ENCODE measurements at places on chromosomes 6 and 20. TPM values are rescaled to one million over a fixed set of nuclear protein-coding genes. Genes with fewer than 3 reads are reported as not detected.

DNA sequence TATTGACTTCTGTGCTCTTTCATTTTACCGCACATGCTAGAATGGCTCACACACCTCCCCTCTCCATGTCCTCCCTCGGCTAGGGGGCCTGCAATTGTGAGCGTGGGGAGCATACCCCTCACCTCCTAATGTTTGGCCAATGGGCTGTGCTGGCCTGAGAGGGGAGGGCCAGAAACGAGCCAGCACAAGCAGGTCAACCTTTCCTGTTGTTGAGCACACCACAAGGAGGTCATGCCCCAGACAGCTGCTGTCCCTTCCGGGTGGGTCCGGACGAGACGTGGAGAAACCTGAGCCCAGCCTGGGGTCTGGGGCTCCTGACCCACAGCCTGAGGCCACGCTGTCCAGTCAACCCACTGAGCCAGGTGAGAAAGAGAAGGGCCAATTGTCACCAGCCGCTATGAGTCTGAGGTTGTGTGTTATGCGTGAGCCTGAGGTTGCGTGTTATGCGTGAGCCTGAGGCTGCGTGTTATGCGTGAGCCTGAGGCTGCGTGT lies 77.4 kb downstream of the TTLL2 start:
- H3K27me3 ChIP-seq = no peaks in the 10 kb centered on the region
- H3K36me3 ChIP-seq = no peaks in the 10 kb centered on the region
- DNase-seq = no peak
- H3K27ac ChIP-seq = no peak overlapping the region
- no peaks in the 10 kb centered on the region for H3K4me1 ChIP-seq

DNA sequence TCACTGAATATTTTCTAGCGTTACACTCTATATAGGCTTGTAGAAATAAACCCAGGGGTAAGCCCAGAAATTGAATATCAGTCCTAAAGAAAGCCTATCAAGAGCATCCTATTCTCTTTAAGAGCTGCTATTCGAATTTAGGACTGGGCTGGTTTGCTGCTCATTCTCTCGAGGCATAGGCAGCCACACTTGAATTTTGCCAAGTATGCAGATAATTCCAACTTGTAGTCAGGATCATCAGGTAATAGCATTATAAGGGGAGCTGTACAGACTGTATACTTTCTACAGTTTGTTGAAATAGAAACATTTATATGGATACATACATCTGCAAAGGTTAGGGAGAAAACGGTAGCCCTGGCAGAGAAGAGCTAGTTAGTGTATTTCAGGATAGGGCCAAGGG lies 2.1 kb upstream of the ZBTB2 start:
- H3K27ac ChIP-seq = peak overlapping the region; percentile 95
- H3K27me3 ChIP-seq = no peaks in the 10 kb centered on the region
- no peak overlapping the region for H3K4me3 ChIP-seq
- peaks cover 40% of the 10 kb centered on the region for H3K4me1 ChIP-seq
- no peaks in the 10 kb centered on the region for H3K36me3 ChIP-seq
- no peak for DNase-seq

DNA sequence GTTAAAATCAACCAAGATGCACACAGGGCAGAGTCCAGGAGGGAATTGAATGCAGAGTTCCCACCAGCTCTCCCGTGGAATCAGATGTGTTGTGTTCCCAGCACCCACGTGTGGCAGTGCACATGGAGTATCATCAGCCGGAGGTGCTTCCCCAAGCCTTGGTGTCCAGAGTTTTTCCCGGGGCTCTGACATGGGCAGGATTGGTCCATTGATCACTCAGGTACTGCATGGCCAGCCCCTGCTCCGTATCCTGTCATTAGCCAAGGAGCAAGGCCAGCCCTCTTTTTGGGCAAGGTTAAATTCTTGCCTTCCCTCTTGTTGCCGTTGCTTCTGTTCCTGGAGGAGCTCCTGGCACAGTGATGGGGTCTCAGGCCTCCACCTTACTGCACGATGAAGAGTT lies 28.6 kb upstream of the SLC22A1 start:
- H3K4me1 ChIP-seq = no peaks in the 10 kb centered on the region
- DNase-seq = no peak
- no peaks in the 10 kb centered on the region for H3K27me3 ChIP-seq
- no peak overlapping the region for H3K4me3 ChIP-seq
- no peak overlapping the region for H3K27ac ChIP-seq
- H3K36me3 ChIP-seq = peaks cover 90% of the 10 kb centered on the region

GRCh38 chr6:119261944-119262284 lies 87.6 kb downstream of the MAN1A1 start:
- H3K27ac ChIP-seq = no peak overlapping the region
- no peaks in the 10 kb centered on the region for H3K4me1 ChIP-seq
- H3K27me3 ChIP-seq = no peaks in the 10 kb centered on the region
- DNase-seq = no peak
- H3K4me3 ChIP-seq = no peak overlapping the region

DNA sequence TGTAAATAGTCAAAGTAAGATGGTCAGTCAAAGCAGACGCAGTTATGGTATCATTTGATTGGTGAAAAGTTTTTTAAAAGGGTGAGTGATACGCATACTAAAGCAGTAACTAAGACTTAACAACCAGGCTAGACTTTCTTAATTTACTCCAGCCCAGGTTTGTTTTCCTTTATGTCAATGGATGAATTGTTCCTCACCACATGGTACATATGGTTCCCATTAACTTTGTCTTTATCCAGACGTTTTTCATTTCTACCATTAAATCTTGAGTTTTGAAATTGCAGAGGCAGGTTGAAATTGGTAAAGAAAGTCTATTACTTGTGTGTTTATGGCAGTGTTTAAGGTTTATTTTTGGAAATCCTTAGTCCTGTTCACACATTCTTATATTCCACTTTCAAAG lies 98.5 kb upstream of the SCGN start:
- no peak for DNase-seq
- H3K27me3 ChIP-seq = no peaks in the 10 kb centered on the region
- H3K4me1 ChIP-seq = no peaks in the 10 kb centered on the region
- no peaks in the 10 kb centered on the region for H3K36me3 ChIP-seq
- no peak overlapping the region for H3K27ac ChIP-seq
- no peak overlapping the region for H3K4me3 ChIP-seq

DNA sequence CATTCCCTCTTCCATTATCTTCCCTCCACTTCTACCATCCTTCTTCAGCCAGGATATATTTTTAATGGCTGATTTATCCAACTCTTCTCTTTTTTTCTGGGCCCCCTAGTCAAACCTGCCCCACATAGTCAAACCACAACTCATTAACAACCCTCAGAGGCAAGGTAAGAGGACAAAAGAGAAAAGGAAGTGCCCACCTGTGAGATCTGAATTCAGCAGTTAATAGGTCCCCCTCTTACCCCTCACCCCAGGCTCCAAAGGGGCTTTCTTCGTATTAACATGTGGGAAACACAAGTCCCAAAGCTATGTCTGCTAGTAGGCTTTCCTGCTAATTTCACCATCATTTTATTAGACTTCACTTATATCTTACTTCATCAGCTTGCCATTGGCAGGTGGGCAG lies 44.1 kb upstream of the TSPYL1 start:
- H3K4me3 ChIP-seq = no peak overlapping the region
- no peak for DNase-seq
- H3K4me1 ChIP-seq = no peaks in the 10 kb centered on the region
- no peaks in the 10 kb centered on the region for H3K36me3 ChIP-seq
- H3K27ac ChIP-seq = no peak overlapping the region

- H3K27ac ChIP-seq = no peak overlapping the region
- no peak overlapping the region for H3K4me3 ChIP-seq
- no peaks in the 10 kb centered on the region for H3K4me1 ChIP-seq
- H3K36me3 ChIP-seq = no peaks in the 10 kb centered on the region
- DNase-seq = no peak
- peaks cover 16% of the 10 kb centered on the region for H3K27me3 ChIP-seq
Measured at GRCh38 chr6:99629293-99629692, 22.7 kb downstream of the PRDM13 start.

DNA sequence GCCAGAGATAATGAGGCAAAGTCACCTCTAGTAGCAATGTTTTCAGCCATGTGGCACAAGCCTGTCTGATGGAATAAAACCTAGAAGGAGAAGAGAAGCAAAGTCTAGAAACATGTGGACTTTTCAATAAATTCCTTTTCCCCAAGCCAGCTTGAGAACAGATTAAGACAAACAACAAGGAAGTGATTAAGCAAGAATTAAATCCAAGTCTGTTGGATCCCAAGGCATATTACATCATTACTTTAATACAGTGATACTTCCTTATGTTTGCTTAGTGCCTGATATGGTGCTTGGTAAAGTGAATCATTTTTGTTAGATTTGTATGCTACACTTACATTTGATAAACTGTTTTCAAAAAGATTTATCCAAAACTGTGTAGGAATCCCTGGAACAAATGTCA lies 260.3 kb upstream of the FAM83B start:
- H3K27me3 ChIP-seq = no peaks in the 10 kb centered on the region
- no peak for DNase-seq
- no peaks in the 10 kb centered on the region for H3K4me1 ChIP-seq
- no peak overlapping the region for H3K27ac ChIP-seq
- no peak overlapping the region for H3K4me3 ChIP-seq
- H3K36me3 ChIP-seq = no peaks in the 10 kb centered on the region

GRCh38 chr6:32045811-32046449 lies 7.7 kb downstream of the CYP21A2 start:
- H3K36me3 ChIP-seq = no peaks in the 10 kb centered on the region
- peaks cover 3% of the 10 kb centered on the region for H3K4me1 ChIP-seq
- no peak overlapping the region for H3K4me3 ChIP-seq
- no peak overlapping the region for H3K27ac ChIP-seq

- H3K4me1 ChIP-seq = no peaks in the 10 kb centered on the region
- no peaks in the 10 kb centered on the region for H3K27me3 ChIP-seq
- no peak for DNase-seq
Measured at GRCh38 chr6:71364889-71365542, 76.4 kb downstream of the OGFRL1 start.

DNA sequence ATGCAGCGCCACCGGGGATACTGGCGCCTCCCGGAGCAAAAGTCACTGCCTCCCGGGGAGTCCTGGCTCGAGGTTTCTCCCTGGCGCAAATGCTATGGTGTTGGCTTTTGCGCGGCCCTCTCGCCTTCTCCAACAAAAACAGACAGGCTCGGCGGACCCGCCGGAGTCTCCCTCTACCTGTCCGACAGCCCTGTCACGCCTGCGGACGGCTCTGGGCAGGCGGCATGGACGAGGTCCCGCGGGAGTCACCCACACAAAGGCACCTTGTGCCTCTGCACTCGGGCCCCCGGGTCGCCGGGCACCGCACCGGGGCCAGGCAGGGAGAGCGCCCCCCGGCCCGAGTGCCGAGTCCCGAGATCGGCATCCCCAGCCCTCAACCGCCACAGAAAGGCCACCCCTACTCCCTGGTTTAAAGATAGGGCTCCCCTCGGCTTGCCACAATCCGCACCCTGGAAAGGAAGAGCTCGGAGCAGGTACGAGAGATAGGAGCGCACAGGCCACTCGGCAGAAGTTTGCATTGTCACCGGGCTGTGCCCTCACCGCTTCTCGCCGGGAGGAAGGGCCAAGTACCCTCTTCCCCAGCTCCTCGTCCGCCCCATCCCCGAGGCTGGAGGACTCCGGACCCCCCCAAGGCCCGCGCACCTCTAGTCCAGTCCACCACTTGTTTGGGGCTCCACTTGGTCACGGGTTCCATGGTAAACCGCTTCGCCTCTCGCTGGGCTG lies 903 bp downstream of the CNKSR3 start:
- H3K4me1 ChIP-seq = peaks cover 17% of the 10 kb centered on the region
- no peak for DNase-seq
- H3K27ac ChIP-seq = no peak overlapping the region
- H3K4me3 ChIP-seq = peak overlapping the region; percentile 22

- H3K4me1 ChIP-seq = no peaks in the 10 kb centered on the region
- no peak overlapping the region for H3K4me3 ChIP-seq
- no peak overlapping the region for H3K27ac ChIP-seq
- no peaks in the 10 kb centered on the region for H3K36me3 ChIP-seq
- no peak for DNase-seq
Measured at GRCh38 chr20:17438436-17439039, 92.6 kb downstream of the BFSP1 start.

DNA sequence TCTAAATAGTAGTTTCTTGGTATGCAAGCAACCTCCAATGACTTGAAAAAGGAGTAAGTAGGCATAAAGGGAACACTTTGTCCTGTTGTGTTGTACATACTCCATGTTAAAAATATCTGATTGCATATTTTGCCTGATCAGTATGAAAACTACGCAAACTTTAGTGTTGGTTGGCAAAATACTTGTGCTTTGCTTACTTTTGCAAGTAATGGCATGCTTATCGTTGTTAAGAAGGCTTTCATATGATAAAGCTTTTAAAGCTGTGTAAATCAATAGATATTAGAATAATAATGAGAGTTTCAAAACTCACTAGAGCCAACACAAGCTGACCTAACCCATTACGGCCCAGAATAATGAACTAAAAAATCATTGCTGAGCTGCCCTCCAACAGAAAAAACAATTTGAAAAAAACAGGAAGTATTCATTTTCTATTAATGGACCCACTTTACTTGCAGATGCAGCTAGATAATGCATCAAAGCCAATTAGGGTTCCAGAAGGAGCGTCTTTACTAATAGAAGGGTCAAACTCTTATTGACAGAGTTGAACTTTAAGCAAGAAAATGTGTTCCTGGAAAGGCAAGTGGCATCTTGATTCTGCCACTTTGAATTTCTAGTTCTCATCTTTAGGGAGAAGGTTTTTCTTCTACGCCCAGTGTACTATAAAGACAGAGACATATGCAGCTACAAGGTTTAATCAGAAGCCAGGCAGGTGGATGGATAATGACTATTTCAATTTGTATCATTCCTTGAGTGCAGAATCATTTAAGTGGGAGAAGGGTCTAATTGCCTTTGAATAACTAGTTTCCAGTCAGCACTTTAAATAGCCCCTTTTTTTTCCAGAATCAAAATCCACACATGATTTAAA lies 82.2 kb downstream of the SNAP25 start:
- DNase-seq = no peak
- H3K27ac ChIP-seq = no peak overlapping the region
- no peaks in the 10 kb centered on the region for H3K36me3 ChIP-seq
- peaks cover 4% of the 10 kb centered on the region for H3K4me1 ChIP-seq
- H3K4me3 ChIP-seq = no peak overlapping the region
- H3K27me3 ChIP-seq = no peaks in the 10 kb centered on the region

- no peaks in the 10 kb centered on the region for H3K4me1 ChIP-seq
- no peaks in the 10 kb centered on the region for H3K27me3 ChIP-seq
- H3K27ac ChIP-seq = no peak overlapping the region
- no peak for DNase-seq
- H3K36me3 ChIP-seq = no peaks in the 10 kb centered on the region
Measured at GRCh38 chr20:3705491-3705969, 6.9 kb downstream of the SIGLEC1 start.

DNA sequence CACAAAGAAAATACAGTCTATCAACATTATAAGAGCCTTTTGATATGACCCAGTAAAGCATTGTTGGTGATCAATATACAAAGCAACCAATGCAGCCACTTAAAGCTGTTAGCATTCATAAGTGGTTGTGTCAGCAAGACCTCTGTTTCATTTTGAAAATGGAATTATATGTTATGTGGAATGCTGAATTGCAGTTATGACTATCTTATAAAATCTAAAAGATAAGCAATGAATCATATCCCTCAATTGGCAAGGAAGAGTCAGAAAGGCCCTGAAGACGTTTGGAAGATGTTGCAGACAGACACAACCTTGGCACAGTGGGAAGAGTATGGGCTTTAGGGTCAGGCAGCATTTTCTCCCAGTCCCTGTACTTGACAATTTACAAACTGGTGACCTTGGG lies 93.8 kb upstream of the RNF217 start:
- H3K36me3 ChIP-seq = no peaks in the 10 kb centered on the region
- no peak overlapping the region for H3K4me3 ChIP-seq
- DNase-seq = no peak
- no peaks in the 10 kb centered on the region for H3K27me3 ChIP-seq

The TGIF2 gene
- total RNA-seq = 25.9 TPM

The SAMD10 gene
- total RNA-seq = 15.2 TPM

The MMP24 gene
- 0.18 TPM for total RNA-seq

The ROS1 gene
- total RNA-seq = not detected

The WFDC2 gene
- total RNA-seq = not detected

The VNN1 gene
- total RNA-seq = not detected

Data from natural killer cell (primary cell).